ENCODE measurements at places on chromosomes 7 and 10.

DNA sequence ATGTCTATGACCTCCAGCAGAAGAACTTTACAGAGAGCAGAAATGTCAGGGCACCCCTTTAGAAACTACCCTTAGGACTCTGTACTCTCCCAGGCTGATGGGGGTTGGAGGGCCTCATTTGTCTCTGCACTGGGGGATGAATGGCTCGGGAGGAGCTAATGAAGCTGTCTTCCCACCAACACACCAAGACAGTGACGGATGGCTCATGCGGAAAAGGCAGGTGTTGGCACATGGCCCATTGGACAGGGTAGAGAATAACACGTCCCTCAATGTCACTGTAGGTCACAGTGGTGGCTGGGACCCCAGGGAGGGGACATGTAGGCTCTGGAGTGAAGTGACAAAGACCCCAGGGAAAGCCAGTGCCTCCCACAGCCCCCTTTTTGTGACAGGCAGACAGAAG, 64.0 kb upstream of the PCBD1 start:
- DNase-seq: no peak

DNA sequence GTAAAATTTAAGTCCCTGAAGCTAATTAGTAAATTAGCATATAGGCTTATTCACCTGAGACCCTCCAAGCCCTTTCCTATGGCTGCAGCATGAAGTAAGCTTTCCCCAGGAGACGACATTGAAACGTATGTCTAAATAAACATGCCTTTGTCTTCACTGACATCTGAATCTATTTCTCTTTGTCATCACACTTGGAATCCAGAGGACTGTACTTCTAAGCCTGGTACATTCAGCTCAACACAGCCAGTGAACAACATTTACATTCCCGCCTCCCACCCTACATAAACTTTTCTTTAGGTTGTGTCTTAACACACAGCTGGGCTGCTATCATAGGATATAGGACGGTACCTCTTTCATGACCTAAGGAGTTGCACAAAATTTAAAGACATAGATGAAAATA, 414.4 kb downstream of the SFMBT2 start:
- DNase-seq: no peak

DNA sequence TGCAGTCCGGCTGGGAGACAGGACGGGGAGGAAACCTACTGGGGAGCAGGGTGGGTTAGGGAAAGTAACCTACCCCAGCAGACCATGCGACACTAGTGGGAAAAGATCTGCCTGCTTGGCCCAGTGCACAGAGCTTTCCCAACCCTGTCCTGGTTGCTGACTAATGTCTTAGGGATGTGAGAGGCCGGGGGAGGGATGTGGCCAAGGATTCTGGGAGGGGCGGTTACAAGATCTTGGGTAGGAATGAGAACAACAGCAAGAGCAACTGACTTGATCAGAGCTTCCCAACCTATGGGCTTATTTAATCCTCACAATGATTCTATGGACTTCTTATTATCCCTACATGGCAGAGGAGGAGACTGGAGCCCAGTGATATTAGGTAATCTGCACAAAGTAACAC, 24.0 kb upstream of the EIF5AL1 start:
- peak; percentile 95 for DNase-seq

DNA sequence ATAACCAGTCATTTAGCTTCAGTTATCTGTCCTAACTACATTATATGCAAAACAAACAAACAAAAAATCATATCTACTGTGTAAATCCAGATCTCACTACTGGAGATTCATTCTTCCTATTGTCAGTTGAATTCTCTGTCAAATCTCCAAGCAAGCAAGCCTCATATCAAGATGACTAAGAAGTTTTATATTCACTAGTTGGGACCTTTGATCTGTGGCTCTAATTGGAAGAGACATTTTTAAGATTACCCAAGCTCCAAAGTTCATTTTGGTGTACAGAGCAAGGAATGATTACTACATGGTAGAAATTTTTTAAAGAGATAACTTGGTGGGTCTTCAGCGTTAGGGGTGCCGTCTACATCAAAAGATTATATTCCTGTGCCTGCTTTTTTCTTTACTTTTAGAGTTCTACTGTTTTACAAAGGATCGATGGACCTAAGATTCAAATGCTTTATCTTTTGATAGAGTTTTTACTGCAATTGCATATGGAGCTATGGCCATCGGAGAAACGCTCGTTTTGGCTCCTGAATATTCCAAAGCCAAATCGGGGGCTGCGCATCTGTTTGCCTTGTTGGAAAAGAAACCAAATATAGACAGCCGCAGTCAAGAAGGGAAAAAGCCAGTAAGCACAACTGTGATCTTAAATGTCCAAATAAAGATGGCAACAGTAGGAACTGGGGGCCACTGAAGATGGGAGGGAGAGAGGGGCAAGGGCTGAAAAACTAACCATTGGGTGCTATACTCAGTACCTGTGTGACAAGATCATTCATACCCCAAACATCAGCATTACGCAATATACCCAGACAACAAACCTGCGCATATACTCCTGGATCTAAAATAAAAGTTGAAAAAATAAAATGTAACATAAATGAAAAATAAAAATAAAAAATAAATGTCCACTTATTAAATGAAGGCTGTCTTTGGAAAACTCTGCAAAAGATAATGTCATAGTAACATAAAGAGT, 47.9 kb downstream of the SP8 start:
- no peak for DNase-seq

- DNase-seq: no peak
These were observed 138.8 kb upstream of the SHH start for GRCh38 chr7:155950898-155951553.

DNA sequence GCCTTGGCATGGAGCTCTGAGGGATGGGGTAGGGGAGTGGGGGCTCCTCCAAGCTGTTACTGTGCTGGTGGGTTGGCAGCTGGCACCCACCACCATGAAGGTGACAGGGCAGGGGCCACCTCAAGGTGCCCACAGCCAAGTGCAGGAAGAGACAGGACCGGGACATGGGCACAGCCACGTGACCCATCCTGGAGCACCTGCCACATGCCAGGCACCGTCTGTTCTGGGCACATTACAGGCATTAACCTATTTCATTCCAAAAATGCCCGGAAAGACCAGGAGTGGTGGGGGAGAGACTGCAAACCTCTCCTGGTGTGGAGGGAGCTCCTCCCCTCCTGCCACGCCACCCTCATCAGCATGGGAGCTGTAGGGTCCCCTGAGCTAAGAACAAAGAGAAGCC, 56.7 kb downstream of the CAMK2B start:
- DNase-seq: no peak

DNA sequence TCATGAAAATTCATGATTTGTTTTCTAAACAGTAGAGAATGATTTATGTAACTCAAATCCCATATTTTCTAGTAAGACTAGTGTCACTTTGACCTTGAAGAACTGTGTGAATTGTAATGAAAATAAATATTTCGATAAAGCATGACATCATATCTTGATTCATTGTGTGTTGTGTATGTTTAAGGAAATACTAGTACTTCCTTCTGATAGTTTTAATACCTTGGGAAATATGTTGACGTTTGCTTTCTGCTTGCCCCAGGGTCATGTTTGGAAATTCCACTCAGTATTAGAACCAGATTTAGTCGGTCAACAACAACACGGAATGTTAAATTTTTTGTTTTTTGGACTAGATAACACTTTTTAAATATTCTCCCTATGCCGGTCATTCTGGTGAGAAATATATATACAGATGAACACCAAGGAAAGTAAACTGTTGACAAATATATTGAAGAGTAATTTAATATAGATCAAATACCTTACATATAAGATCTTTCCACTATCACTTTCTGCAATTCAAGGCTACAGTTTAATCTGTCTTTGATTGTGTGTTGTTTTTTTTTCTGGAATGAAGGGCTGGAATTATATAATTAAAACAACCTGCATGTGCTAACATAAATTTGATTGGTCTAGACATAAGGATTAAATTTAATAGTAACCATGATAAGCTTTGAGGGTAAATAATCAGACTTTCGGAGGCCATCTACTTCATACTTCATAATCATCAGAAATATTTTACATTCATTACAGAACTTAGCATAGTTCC, 126.2 kb downstream of the MDFIC start:
- no peak for DNase-seq

DNA sequence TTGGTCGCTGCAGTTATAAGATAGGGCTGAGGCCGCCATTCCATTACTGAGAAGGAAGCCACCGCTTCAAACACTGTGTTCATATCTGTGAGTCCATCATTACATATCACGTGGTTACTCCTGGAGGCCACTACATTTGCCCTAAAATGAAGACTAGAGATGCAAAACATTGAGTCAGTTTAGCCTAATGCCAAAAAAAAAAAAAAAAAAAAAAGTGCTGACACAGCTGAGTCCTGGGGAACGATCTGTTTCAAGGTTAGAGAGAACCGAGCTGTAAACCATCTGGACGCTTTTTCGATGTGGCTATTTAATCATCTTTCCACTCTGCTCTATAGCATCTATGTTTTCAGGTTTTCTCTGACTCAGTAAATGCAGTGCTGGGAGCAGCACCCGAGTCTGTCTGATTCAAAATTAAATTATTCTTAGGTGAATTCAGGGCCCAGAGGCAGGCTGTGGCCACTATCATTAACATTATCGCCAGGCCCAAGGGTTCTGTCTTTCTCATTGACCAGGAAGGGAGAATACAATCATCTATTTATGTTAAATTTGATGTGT, 449.1 kb downstream of the PAXIP1 start:
- DNase-seq: no peak

DNA sequence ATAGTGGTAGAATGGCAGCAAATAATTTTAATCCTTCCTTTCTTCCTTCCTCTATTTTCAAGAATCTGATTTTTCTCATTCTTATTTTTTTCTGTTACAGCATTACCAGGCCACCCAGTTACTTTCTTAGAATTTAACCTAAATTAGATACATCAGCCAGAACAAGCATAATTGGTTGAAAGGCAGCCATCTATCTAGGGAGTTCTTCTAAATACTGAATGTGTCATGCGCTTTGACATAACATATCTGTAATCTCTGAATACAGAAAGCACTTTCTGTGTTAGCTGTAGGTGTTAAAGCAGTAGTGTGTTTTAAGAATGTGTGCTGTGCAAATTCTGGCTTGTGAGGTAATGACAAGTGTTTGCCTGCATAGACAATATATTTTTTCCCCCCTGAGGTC, 97.3 kb downstream of the BTRC start:
- DNase-seq: no peak

GRCh38 chr10:6514844-6515780, 65.0 kb downstream of the PRKCQ start:
- no peak for DNase-seq

- no peak for DNase-seq
These were observed 108.4 kb downstream of the KLF6 start for GRCh38 chr10:3676564-3676963.

DNA sequence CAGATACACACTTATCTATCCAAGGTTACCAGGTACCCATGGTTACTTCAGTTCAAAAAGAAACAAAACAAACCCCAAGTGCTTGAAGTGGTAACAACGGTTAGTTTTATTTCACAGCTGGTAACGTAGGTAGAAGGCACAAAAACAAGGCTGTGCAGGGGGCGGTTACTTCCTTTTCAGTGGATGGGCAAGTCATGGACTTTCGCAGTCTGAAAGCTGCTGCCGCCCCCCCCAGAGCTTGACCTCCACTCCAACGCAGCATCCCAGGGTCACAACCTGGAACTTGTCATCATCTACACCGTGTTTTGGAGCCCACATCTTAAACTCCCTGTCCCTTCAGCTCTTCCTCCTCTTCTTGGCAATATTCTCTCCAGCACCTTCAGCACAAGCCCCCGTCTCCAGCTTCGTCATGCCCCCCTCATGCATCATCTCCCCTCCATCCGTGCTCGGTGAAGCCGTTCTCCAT, 181.2 kb upstream of the ITGB1 start:
- no peak for DNase-seq

DNA sequence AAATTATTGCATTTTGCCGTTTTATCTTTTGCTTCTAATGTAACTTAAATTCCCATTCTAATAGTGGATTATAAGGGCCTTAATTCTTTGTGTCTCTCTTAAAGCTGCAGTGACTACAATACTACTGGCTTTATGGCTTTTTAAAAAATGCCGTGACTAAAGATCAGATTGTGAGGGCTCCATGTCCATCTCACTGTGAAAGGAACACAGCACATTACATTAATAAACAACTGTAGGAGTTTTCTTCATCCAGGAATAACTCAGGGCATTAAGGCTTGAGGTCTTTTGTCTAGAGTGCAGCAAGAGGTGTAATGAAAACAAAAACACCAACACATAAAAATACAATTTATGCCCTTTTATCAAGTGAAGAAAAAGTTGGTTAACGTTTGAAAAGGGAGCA, 205.3 kb downstream of the SKAP2 start:
- DNase-seq: no peak

- no peak for DNase-seq
These were observed 205.8 kb downstream of the CCSER2 start for GRCh38 chr10:84534168-84534567.

GRCh38 chr7:16708511-16708910, 45.0 kb upstream of the TSPAN13 start:
- peak; percentile 45 for DNase-seq

GRCh38 chr10:131085091-131085860, 226.2 kb downstream of the TCERG1L start:
- no peak for DNase-seq

DNA sequence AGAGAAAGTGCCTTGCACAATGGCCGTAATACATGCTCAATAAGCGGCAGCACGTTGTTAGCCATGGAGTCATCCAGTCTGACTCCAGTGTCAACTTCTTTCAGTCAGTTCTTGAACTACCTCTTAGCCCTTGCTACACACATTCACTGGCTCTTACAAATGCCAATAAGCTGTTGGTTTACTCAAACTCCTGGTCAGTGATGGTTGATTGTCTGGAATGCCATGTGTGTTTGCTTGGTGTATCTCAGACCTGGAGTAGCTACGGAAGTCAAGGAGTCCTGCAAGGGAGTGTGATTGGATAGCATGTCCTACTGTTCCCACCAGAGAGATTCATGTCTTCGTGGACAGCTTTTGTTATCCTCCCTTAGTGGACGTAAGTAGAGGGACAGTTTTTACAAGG, 37.4 kb downstream of the HHEX start:
- DNase-seq: no peak

- peak; percentile 92 for DNase-seq
These were observed 101.9 kb upstream of the PIP4K2A start for GRCh38 chr10:22816298-22816653.

DNA sequence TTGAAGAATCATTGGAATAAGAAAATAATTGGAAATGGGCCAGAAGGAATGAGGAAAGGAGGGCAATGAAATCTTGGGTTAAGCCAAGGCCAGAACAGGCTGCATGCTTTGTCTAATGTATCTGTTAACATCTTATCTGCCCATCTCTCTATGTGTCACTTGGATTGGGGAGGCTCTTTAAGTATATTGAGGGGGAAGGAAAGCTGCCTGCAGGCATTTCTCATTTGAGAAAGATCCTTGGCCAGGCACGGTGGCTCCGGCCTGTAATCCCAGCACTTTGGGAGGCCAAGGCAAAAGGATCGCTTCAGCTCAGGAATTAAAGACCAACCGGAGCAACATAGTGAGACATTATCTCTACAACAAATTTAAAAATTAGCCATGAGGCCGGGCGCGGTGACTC, 14.3 kb downstream of the PCBD1 start:
- no peak for DNase-seq

DNA sequence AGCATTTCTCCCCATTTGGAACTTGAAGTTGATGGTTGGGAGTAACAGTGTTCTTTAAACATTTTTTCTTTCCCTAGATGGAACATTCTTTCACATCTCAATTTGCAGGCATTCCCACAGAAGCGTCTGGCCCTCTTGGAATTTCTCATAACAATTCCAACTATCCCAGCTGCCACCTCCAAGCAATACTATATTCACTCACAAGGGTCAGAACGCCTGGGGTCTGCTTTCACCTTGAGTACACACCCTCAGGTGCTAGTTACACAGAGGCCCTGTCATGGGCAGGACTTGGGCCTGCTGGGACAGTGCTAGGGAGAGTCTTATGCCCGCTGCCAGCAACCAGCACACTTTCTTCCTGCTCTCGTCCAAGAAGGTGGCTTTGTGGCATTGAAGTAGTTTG, 136.5 kb downstream of the JCAD start:
- peak; percentile 21 for DNase-seq

Data from fibroblast of skin of right biceps (primary cell).